ENCODE measurements at places on chromosomes 2 and 18. TPM values are rescaled to one million over a fixed set of nuclear protein-coding genes. Genes with fewer than 3 reads are reported as not detected.

DNER gene
- 0.25 TPM for total RNA-seq

MZT2A gene
- 62.3 TPM for total RNA-seq

CAD gene
- total RNA-seq, result 23.4 TPM

DNA sequence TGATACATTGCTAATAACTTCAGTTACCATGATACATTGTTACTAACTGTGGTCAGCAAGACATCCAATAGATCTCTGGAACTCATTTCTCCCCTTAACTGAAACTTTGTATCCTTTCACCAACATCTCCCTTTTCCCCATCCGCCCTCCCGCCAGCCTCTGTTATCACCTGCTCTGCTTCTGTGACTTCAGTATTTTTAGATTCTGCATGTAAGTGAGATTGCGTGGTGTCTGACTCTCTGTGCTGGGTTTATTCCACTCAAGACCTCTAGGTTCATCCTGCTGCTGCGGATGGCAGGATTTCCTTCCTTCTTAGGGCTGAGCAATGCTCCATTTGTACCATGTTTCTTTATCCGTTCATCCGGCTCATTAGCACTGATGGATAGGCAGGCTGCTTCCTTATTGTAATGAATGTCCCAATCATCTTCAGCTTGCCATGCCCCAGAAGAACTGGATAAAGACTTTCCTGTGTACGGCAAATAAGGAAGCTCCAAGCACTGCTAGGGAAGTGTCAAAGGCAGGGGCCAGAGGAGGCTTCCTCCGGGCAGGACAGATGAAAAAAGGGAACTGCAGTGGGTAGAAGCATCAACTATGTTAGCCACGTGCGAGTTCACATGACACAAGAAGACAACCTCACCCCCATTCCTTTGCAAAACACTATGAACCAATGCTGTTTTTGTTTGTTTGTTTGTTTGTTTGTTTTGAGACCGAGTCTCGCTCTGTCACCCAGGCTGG lies 113.4 kb downstream of the EIPR1 start:
- DNase-seq, result no peak

DNA sequence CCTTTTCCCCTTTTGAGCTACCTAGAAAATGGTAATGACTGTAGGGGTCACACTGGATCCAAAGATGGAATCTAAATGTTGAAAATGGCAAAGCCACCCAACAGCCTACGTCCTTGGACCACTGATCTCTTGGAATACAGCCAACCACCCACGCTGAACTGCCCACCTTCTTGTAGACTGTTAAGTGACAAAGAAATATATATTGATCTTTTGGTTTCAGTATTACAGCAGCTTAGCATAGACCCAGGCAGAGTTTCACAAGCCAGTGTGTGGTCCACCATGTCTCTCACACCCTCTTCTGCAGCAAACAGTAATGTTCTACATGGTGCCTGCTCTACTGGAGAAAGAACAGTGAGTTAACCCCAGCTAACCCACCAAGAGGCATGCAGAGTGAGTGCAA lies 20.2 kb downstream of the CACNB4 start:
- DNase-seq, result no peak

DNA sequence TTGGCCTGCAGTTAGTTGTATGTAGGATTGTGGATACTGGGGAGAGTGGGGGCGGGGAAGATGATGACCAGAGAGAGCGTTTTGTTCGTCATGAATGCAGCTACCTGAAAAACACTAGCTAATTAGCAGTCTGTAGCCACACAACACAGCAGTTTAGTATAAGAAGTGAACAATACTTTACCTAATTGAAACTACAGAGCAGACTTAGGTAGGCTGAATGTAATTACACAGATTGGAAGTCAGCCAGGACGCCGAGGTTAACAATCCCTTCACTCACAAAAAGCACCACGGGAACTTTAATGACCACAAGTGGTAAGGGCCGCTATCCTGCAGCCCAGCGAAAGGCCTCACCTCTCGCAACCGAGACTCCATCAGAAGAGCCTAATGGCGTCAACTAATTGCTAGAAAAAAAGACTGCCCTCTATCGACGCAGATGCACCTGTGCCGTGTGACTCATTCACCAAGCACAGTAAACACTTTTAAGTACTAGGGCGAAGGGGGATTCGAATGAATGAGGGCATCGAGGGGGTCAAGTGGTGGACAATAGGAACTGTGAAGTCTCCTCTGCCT lies 591.0 kb downstream of the ARHGAP15 start:
- DNase-seq, result no peak

- peak; percentile 9 for DNase-seq
Observed at GRCh38 chr18:48833701-48834412, 116.9 kb downstream of the SMAD7 start.

Data from pancreas (tissue), 10 donors.